ENCODE measurements at places on chromosomes 6 and 20.

DNA sequence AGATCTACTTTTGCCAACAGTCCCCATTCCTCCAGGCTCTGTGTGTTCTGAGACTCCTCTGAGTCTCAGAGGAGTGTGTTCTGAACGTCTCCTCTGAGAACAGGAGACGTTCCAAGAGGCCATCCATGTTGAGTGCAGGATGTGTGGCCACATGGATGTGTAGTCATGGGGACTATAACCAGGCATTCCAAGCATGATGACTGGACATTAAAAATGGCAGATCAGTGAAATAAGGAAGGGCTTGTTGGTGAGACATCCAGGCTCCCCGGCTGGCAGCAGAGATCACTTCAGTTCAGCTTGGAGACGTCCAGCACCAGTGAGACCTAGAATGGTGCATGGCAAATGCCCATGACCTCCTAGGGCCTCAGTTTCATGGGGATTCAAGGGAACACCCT lies 34.3 kb upstream of the POU5F1 start:
- DNase-seq: no peak

GRCh38 chr6:134826889-134827737 lies 122.8 kb downstream of the ALDH8A1 start:
- no peak for DNase-seq

DNA sequence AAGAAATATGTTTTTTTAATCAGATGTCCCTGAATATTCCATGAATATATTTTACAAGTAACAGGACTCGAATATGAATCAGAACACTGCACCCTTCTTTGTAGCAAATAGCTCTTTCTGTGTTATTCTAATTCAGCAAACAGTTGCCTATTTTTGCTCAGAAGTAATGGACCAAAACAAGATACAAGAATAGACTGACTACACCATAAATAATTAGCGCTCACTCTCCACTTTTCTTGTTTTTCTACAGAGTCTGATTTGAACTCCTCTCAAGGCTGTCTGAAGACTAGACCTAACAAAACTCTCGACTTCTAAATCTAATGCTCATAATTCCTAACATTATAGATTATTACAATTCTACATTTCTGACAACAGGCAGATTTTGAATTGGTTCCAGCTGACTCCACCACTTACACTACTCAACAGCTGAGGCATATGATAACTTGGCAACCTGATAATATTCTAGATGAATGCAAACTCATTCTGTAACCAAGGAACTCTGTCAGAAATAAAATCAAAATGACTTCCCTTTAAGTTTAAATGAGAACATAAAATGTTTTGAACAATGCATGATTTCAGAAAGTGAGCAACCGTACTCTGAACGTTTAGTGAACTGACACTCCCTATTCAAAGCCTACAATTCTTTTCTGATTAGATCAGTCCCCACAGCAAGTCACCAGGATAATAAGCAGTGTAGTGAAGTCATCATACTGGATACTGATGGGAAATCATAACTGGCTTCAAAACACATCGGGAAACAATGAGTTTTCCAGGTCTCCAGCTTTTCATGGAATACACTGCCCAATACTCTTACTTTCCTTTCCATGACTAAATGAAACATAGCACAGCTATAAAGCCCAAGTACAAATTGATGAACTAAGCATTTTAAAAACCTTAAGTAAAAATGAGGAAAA lies 114.2 kb upstream of the BEND6 start:
- DNase-seq: no peak

DNA sequence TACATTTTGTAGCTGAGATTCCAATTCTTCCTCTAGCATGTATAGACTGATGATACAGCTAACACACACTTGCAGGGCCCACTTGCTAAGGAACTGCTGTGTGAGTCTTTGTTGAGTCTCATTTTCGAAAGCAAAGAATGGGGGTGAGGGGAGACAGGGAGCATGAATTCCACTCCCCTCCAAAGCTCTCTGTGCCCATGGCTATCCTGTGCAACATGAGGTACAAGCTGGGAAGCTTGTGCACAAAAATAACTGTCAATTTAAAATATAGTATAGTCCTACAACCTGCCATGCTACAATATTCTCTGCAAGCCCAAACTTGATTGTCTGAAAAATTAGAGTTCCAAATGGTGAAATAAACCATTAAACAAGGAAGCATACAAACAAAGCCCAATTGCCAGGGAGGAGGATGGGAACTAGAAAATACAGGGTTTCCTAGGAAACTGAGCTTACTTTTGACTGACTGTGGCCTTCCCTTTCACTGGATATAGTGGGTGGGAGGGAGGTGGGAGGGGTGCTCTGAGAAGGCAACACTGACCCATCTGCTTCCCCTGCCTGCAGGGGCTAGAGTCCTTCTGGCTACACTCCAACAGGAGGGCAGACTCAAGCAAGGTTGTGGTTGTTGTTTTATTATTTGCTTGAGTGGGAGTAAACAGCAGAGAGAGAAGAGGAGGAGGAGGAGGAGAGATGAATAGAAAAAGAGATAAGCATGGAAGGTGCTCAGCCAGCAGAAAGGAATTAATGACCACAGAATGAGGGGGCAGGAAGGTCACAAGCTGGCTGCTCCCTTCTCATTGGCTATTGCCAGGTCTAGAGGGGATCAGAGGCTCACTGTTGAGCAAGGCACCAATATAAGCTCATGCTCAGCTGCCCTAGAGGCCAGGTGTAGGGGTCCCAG lies 84.6 kb downstream of the FYN start:
- no peak for DNase-seq

GRCh38 chr6:12436683-12437082 lies 146.5 kb downstream of the EDN1 start:
- no peak for DNase-seq

DNA sequence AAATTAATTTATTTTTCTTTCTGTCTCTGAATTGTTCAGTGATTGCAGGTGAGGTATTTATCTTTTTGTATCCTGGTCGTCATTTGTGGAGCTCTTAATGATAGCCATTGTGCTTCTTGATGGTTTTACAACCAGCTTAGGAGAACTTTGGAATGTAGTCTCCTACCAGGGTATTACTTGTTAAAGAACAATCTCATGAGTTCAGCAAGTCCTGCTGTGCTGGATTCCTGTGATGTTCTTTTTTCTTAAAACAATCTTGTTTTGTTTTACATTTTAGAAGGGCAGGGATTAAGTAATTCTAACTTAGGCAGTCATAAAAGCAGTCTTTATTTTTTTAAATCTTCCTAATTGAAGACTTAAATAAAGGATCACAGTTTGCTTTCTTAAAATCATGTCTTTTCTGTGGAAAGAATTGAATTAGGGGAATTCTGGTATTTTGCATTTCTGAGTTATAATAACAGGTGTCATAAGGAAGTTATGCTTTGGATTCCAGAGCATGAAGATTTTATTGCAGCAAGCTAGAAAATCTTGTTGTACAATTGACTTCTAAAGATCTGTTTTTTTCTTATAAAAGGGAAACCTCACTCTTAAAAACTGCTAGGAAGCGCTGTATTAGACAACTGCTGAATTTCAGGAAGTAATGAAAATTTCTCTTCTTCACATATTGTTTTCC lies 23.7 kb downstream of the RIOK1 start:
- DNase-seq: no peak

- DNase-seq: no peak
Observed at GRCh38 chr6:4822476-4822875, 46.3 kb downstream of the CDYL start.

DNA sequence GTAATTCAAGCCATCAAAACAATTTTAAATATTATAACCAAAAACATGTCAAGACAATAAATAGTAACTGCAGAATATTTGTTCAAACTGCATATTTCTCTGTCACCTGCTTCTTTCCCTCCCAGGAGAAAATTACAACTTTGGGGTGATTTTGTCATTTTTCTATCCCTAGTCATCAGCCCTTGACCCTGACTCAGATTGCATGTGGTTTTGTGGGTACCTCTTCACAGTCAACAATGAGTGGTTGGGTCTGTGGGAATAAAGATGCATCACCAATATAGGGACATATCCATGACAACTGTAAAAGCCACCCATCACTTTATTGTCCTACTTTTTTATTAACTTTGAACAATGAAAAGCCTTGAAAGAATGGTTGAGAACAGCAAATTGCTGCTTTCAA lies 7.3 kb downstream of the COL10A1 start:
- no peak for DNase-seq

GRCh38 chr20:38178581-38178980 lies 13.5 kb upstream of the TGM2 start:
- no peak for DNase-seq

GRCh38 chr20:32914031-32914430 lies 55.3 kb downstream of the EFCAB8 start:
- DNase-seq: no peak

- DNase-seq: no peak
Observed at GRCh38 chr20:11296951-11297350, 620.7 kb upstream of the BTBD3 start.

DNA sequence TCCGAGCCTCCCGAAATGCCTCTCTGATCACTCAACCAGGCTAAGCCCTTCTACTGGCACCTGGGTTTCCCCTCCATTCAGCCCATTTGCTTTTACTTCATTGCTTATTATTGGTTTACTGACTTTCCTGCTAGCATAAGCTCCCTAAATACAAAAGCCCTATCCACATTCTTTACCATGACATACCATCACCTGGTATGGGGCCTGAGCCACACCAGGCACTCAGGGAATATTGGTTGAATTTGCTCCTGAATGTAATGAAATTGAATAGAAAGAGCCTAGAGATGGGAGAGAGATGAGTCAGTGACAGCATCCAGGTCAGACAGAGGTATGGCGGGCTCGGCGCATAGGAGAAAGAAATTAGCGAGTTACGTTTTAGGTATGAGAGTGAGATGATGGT lies 120.0 kb downstream of the CD164 start:
- DNase-seq: no peak

DNA sequence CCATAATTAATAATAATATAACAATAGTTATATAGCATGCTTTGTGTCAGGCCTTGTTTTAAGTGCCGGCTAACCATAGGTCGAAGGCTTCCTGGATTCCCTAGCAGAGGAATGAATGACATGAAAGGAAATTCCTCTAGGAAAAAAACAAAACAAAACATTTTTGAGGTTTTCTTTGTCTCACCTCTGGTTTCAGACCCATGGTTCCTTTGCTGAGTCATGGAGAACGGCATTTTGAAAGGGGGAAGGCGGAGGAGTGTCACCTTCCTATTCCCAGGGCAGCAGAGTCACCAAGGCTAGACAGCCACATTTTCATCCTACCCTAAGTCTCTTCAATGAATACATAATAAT lies 25.3 kb upstream of the CCND3 start:
- no peak for DNase-seq

- DNase-seq: no peak
Observed at GRCh38 chr6:73564578-73565345, 43.9 kb upstream of the EEF1A1 start.

DNA sequence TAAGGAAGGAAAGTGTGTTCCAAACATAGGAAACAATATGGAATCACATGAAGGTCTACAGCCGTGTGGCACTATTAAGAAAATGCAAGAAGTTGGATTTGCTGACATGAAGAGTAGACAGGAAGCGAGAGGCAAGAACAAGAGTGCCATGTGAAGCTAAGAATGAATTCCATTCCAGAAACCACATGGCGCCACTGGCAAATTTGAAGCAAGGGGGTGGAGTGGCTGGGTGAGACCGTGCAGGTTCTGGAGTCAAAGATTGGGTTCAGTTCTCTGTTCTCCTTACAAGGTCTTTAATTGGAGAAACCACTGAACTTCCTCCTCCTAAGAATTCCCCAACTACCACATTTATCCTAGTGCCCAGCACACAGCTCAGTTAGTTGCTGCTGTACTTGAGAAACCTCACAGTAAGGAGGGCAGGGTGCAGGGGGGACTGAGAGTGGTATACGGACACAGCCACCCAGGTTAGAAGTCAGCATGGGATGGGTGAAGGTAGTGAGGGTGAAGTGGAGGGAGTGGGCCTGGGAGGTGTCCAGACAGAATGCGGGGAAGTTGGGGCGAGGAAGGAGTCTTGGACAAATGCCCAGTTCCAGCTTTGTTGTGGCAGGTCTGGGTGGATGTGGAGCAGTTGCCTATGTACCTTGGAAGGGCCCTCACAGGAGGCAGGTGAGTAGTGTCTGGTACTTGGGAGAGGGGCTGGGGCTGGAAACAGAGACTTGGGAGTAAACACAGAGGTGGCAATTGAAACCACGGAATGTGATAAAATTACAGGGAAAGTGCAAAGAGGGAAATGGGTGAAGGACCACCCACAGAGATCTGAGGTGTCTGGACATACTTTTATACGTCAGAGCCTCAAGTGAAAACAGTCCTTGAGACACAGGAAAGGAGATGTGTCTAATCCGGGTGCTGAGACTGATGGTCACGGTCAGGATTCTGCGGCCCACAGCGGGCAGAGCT lies 14.3 kb downstream of the LYRM4 start:
- DNase-seq: no peak

DNA sequence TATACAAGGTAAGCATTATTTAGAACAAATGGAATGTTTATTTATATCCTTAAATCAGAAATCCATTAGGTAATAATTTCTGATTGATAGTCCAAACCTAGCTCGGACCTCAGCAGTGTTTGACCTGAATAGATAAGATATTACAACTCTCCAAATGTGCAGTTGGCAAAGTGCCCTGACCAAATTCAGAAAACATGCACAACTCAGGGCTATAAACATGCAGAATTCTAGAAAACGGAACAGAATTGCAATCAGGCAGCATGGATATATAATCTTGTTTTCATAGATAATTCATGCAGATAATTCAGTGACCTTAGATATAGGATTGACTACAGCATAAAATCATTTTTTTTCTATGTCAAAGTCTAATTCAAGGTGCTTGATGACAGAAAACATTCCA lies 626.6 kb upstream of the CITED2 start:
- no peak for DNase-seq

GRCh38 chr6:156807795-156808194 lies 30.6 kb downstream of the ARID1B start:
- DNase-seq: no peak

- no peak for DNase-seq
Observed at GRCh38 chr6:170284866-170285469, 5.9 kb downstream of the DLL1 start.

DNA sequence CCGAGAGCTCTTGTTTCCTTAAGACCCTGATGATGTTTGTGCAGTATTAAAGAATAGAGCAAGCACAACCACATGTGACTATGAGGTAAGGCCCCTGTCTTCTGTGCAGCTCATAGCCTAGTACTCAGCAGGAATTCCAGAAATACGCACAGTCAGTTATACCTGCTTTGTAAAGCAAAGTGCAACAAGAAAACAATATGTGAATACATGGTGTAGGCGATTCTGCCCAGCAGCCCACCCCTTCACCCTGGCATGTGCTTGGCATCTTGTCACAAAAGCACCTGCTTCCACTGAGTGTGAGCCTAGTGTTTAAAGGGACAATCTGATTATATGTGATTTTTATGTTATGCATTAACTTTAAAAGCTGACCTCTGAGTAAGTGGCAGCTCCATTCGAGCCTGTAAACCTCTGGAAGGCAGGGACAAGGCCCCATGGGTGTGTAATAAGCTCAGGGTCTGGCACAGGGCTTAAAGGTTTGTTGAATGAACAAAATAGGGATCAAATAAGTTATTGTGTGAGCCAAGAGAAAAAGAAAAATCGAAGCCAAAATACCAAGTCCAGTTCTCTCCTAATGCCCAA lies 148.7 kb downstream of the DOK5 start:
- DNase-seq: no peak

- no peak for DNase-seq
Observed at GRCh38 chr6:167424060-167424673, 99.3 kb downstream of the TTLL2 start.

GRCh38 chr6:75306064-75306463 lies 21.5 kb upstream of the TMEM30A start:
- no peak for DNase-seq

GRCh38 chr20:3659492-3660261 lies 3.5 kb downstream of the GFRA4 start:
- no peak for DNase-seq

- no peak for DNase-seq
Observed at GRCh38 chr6:17484201-17484849, 90.9 kb downstream of the CAP2 start.

GRCh38 chr6:31769684-31770371 lies 7.3 kb downstream of the VWA7 start:
- DNase-seq: no peak
